Midbrain (tissue), 1 donor: ENCODE measurements at places on chromosomes 1 and 21.
A peak's percentile ranks its signal among the peaks of the same experiment; 100 is the strongest.

- DNase-seq: no peak
Observed at GRCh38 chr1:203563291-203563690, 63.3 kb upstream of the ATP2B4 start.

GRCh38 chr1:224609333-224609732 is 6.8 kb upstream of the CNIH3 start:
- DNase-seq: no peak

- peak; percentile 9 for DNase-seq
Observed at GRCh38 chr1:31795801-31796621, 19.8 kb downstream of the SPOCD1 start.

- no peak for DNase-seq
Observed at GRCh38 chr21:33732038-33732437, 89.7 kb downstream of the ITSN1 start.

- DNase-seq: peak; percentile 11
Observed at GRCh38 chr1:183417772-183418491, at the start of gene NMNAT2. TSS of gene NMNAT2 (minus strand) at chr1:183418380. CDS start at chr1:183418267, 113 bp downstream.

DNA sequence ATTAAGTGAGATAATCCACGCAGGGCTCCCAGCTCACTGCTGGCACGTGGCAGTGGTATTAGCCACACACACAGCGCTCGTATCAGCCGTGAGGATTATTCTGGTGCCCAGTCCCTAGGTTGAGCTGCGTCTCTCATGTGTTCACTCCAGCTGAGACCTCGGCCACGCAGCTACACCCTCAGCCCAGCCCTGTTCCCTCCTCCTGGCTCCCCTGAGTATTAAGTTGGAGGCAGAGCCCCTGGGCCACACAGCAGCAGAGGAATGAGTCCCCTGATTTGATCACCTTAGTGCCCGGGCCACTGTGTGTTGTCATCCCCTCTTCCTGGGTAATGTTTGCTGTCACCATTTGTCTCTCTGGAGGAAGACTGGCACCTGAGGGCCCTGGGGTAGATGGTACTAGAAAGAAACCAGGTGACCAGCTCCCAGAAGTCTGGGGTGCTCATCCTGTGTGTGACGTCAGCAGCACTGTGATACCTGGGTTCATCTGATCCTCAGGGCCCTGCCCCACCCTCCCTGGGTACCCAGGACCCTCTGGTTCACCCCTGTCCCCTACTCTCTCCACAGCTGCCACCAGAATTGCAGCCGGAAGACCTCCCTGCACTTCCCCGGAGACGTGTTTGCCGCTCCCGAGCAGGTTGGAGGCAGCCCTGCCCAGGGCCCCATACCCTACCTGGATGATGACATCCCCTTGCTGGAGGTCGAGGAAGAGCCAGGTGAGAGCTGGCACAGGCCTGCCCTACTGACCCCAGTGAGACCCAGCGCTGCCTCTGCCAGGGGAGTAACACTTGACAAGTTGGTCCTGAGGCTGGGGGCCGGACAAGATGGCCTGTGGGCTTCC is 40.1 kb downstream of the DISP3 start:
- DNase-seq: no peak

- peak; percentile 84 for DNase-seq
Observed at GRCh38 chr1:174051956-174052355, 29.8 kb upstream of the RC3H1 start.

- no peak for DNase-seq
Observed at GRCh38 chr1:15559189-15559810, 25.6 kb downstream of the AGMAT start.

- peak; percentile 84 for DNase-seq
Observed at GRCh38 chr21:37208056-37208721, 58.9 kb downstream of the VPS26C start.
